Suppressor macrophage treated with lipopolysaccharide for 4 hours (primary cell): ENCODE measurements at places on chromosomes 12 and 14.

- no peak for DNase-seq
Observed at GRCh38 chr14:28779456-28779855, 12.9 kb downstream of the FOXG1 start.

- no peak for DNase-seq
Observed at GRCh38 chr14:63745858-63746425, 18.1 kb upstream of the SGPP1 start.

GRCh38 chr12:28202374-28203130 is 12.3 kb downstream of the CCDC91 start:
- DNase-seq: no peak

DNA sequence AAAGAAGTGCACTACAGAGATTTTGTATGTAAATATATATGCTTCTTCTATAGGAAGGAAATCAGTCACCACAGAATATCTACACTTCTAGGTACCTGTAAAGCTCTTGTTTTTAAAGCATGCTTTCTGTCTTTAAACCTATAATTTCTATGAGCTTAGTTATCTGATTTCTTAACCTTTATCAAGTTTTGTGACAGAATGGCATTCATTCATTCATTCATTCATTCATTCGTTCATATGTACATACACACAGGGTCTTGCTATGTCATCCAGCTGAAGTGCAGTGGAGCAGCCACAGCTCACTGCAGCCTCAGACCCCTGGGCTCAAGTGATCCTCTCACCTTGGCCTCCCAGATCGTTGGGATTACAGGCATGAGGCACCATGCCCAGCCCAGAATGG is 16.1 kb downstream of the PPHLN1 start:
- DNase-seq: no peak

GRCh38 chr14:55481769-55482168 is 41.4 kb upstream of the TBPL2 start:
- no peak for DNase-seq

- no peak for DNase-seq
Observed at GRCh38 chr14:79515158-79515557, 696.1 kb downstream of the DIO2 start.
